ENCODE measurements at places on chromosomes 2 and 18.

DNA sequence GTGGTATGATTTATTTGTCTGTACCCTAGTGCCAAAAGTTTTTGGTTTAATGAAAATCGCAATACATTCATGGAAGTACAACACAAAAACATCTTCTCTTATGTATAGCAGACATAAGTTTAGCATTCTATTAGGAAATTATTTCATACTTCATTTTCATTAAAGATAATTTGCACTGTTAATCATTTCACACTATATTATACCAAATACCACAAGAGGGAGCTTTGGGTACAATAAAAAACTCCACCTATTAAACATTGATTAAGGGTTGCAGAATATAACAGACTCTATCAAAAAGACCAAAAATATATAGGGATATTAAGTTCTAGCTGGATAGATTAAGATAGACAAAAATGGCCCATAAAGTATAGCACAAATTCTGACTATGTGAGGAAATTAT, 79.0 kb downstream of the SLC66A3 start:
- DNase-seq, result no peak

DNA sequence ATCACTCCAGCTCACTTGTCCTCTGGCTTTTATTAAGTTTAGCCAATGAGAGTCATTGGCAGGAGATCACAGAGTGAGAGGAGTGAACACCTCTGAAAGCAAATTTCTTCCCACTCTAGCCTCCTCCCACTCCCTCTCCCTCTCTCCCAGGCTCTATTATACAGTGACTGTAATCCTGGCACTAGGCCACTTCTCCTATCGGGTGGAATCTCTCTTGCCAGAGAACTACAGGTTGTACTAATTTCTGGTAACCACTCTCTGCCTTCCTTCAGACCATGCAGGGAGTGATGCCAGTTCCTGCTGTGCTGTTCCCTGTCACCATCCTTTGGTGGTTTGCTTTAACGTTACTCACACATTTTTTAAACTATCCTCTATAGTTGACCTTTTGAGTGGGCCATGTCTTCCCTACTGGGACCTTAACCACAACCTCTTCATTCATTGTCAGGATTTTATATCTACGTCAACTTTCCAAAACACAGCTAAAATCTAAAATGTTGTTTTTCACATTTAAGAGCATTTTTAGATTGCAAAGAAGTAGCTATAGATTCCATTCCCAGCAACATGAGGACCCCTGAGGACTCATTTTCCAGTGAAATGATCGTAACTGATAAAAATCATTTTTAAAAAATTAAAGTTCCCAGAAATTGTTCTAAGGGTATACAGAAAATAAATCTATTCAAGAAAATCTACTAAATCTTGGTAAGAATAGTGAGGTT, 217.1 kb downstream of the MREG start:
- no peak for DNase-seq

GRCh38 chr2:36006444-36006843, 349.1 kb upstream of the CRIM1 start:
- no peak for DNase-seq

DNA sequence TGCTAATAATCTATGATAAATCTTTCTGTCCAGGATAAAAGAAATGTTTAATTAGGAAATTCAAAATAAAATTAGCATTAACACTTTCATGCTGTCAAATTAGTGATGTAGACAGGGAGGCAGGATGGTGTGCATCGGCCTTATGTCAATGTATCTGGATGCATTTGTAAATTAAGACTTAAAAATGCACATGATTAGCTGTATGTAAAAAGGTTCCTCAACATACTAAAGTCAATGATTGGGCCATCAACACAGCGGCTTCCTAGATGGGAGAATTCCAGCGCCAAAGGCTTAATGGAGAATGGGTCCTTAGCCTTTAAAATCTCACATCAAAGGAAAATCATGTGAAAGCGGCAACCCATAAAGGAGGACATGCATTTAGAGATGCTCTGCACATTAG, 77.5 kb upstream of the ZEB2 start:
- no peak for DNase-seq

DNA sequence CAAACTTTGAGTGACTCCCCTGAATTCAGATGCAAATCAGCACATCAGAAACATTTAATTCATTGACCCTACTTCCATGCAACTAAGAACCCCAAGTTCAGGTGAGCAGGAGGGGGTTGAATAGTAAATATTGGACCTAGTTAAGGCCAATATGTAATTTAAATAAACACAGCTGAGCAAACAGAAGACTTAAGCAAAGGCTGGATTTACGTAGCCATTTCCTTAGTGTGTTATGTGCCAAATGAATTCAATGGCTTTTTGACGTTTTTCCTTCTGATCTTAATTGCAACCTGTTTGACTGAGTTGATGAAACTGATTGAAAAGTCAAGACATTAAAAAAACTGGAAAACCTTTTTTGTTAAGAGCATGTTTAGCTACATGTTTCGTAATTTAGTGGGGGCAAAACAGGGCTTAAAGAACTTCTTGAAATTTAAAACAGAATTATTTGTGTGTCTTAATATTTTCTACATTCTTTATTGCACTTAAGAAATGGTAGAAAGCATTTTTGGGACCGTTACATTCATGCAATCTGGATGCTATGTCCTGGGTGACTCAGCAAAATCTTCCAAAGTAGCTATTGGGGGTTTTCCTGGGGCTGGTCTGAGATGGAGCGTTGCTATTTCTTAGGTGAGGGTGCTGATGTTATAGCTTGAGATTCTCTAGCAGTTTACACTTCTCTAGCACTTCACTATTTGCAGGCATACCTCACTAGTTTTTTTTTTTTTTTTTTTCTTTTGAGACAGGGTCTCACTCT, 25.5 kb upstream of the KCNE4 start:
- DNase-seq, result no peak

GRCh38 chr2:206084439-206084869, 1.5 kb downstream of the INO80D start:
- DNase-seq, result no peak

DNA sequence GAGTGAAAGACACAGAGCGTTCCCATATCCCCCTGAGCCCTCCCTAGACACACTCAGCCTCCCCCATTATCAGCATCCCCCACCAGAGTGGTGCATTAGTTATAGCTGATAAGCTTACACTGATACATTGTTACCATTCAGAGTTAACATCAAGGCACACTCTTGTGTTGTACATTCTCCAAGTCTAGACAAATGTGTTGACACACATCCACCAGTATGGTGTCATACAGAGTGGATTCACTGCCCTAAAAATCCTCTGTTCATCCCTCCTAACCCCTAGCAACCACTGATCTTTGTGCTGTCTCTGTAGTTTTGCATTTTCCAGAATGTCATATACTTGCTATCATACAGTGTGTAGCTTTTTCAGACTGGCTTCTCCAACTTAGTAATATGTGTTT, 78.0 kb upstream of the RPL31 start:
- no peak for DNase-seq

- DNase-seq, result no peak
These were observed 339.9 kb upstream of the NCKAP5 start for GRCh38 chr2:133908171-133908570.

GRCh38 chr18:26784599-26784998, 80.9 kb downstream of the AQP4 start:
- no peak for DNase-seq

- DNase-seq, result no peak
These were observed 64.1 kb upstream of the NFU1 start for GRCh38 chr2:69501301-69501700.

GRCh38 chr2:205405194-205405593, 277.1 kb upstream of the NRP2 start:
- DNase-seq, result no peak

DNA sequence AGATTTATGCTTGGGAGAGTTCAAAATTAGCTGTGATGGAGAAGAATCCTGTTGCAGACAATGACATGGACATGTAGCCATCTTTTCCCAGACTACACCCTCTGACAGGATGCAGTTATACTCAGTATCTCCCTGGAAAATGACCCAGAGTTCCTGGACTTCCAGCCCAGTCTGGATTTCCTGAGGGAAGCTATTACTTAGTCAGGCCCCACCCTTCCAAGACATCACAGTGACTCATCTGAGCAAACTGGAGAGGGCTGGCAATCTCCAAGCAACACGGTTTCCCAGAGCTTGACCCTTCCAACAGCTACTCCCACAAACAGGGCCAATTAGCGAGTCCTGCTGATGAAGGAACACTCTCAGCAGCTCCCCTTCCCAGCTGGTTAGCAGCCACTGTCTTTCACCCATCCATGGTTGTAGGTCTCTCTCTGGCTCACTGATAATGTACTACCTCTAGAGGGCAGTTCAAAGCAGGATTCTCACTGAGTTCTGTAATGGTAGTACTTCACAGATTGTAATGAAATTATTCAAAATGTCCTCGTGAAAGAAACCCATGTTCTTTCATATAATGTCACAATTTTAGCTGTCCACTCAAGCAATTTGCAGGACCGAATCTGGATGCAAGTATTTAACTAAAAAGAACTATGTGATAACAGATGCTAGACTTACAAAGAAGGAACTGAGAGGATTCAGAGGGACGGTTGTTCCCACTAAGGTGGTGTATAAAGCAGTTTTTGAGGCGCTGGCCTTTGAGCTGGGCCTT, 110.2 kb downstream of the MDH1 start:
- DNase-seq, result no peak

GRCh38 chr18:29003194-29003593, 826.3 kb upstream of the CDH2 start:
- DNase-seq, result no peak

DNA sequence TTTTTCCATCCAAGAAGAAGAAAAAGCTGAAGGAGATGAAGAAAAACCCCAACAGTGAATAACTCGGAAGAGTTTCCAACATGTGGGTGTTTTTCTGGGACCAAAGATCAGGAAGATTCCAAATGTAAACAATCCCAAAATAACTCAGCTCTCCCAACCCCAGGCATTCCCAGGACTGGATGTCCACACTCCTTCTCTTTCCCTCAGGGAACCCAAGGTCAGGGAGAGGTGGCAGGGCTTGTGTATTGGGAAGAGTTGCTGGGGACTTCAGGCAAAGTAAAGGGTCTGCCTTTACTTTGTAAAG, 268.0 kb downstream of the DYSF start:
- no peak for DNase-seq

DNA sequence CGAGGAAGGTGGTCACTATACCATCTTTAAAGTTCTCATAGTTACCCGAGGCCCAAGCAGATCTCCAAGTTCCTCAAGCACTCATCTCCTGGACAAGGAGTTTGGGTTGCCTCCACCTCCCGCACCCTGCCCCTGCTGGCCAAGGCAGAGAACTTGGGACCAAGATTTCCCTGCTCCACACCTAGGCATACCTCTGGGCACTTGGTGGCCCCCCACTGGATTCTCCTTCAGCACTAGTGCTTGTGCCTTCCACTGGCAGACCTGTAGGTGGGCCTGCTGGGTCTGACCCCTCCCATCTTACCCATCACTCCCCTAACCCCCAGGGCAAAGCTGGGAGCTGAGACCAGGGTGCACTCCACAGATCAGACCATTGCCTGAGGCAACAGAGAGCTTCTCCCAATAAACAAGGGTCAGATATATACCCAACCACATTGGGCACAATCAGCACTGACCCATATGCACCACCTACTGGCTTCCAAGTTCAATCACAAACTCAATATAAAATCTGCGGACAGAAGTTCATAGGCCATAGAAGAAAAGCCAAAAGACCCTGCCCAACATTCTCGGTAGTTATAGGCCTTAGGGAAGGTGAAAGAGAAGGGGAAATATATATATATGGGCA, 244.2 kb downstream of the EXOC6B start:
- DNase-seq, result no peak

DNA sequence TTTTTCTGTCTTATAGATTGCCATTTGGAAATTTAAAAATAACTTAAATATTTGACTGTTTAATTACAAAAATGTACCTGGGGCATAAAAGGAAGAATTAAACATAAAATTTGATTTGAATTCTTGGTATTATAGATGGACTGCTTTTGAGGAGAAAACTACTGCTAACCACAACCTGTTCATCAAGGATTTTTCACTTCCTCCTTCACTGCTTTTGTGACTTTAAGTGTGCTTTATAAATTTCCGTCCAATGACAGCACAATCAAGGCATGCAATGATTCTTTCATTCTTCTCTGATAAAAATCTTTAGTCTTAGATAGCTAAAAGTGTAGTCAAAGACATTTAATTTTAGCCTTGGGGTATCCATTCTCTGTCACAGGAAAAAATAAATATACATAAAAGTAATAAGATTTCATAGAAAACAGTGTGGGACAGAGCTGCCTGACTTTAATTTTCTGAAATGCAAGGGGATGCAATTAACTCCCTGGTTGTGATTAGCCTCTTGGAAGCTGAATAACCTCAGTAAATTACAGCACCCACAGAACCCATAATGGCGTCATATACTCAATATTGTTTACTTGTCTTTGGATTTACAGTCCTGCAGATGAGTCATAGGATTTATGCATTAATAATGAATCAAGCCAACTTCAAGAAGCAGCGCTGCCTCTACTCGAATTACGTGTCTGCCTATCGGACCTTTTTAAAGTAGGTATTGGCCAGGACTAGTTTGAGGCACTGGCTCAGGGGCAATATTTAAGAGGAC, 587.9 kb downstream of the NRXN1 start:
- no peak for DNase-seq

DNA sequence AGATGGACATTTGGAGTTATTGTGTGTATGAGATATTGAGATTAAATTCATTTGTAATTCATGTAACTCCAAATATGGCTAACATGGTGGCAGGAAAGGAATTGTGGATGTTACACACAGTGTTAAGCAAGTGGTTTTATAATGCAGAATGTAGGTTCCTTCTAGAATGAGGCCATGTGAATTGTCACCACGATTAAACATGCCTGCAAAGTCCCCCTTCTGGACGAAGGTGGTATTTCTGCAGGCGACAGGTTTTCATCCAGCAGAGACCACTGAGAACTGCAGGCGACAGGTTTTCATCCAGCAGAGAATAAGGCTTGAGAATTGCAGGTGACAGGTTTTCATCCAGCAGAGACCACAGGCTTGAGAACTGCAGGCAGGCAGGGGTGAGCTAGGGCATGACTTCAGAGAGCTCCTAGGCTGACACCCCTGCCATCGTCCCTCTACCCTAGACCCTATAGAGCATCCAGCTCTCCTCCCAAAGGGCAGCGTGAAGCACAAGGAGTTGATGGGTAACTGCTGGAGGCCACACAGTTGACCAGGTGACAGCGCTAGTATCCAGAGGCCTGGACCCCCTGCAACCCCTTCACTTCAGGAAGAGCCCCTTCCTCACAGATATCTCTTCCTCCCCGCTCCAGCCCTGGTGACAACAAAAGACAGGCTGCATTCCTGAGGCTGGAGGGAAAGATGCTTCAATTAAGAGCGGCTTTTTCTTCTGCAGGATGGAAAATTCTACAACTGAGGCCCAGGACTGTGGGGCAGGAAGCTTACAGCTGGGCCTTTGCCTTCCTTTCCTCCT, 175.8 kb downstream of the LOXHD1 start:
- DNase-seq, result no peak

DNA sequence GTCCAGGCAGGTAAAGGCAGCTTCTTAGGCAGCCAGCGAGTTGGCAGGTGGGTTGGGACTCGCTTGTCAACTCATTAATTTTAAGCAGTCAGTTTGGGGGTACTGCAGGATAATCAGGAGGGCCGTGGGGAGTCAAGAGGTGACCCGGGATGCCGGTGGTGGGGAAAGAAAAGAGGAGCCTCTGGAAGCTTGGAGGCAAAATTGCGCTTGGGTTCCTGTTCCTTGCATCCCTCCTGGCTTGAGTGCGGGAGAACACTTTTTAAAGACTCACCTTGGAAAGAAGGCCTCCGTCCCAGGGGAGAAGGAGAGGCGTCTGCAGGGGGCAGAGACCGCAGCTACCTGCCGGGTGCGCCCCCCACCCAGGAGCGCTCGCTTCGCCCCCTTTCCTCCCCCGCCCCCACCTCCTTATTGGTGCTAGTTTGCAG, at the start of gene KCNJ3:
Gene KCNJ3 (plus strand): TSS at position 400 of the 425 bp plus-strand sequence. CDS start 81 bp downstream, outside the sequence.
- DNase-seq, result no peak

All from cortex of kidney (tissue), 1 donor.